ENCODE measurements at places on chromosomes 4 and X.

GRCh38 chrX:19987856-19988255, 3.0 kb downstream of the BCLAF3 start:
- DNase-seq, result no peak

DNA sequence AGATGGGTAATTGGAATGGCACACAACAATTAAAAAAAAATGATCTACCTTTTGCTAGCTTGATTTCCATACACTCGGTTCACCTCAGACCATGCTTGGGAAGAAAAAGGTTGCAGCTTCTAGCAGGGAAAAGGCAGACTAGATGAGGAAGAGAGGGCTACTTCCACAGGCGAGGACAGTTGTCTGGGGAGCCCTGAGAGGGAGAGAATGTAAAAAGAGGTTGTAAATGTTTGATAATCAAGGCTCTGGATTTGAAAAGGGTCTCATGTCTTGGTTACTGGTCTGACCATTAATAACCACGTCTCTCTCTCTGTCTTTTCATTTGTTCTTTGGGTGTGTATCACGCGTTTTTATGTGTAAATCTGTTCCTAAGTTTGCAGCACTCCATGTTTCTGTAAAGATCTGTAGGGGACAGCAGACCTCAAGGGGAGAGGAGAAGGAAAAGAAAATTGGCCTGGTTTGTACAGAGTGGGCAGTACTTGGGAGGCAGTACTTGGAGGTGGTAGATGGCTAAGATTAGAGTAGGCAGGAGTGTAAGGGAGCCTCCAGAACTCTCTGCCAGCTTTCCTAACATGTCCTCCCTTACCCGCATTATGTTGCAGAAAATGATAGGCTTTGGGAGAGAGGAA, 750 bp downstream of the ARMCX5 start:
- no peak for DNase-seq

DNA sequence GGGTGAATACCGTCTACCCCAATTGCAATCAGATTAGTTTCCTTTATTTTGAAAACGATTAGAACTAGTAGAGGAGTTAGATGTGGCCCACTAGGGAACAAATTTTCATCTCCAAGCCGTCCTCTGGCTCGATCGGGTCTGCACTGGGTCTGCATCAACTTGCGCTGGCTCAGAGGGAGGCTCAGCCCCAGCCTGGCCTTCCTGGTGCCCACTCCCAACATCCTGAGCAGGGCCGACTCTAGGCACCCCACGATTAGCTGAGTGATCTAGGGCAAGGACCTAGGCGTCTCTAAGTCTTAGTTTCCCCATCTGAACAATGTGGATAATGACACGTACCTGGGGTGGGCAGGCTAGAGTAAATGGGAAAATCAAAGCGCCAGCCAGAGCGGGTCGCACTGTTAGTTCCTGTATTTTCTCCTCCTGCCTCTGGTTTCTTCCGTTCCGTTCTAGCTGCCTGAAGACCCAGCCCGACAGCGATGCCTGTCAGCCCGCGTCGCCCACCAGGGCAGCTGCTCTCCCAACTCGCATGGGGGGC, 7.7 kb upstream of the HAND2 start:
- DNase-seq, result no peak

GRCh38 chr4:138897811-138898226, 117.8 kb upstream of the NOCT start:
- no peak for DNase-seq

DNA sequence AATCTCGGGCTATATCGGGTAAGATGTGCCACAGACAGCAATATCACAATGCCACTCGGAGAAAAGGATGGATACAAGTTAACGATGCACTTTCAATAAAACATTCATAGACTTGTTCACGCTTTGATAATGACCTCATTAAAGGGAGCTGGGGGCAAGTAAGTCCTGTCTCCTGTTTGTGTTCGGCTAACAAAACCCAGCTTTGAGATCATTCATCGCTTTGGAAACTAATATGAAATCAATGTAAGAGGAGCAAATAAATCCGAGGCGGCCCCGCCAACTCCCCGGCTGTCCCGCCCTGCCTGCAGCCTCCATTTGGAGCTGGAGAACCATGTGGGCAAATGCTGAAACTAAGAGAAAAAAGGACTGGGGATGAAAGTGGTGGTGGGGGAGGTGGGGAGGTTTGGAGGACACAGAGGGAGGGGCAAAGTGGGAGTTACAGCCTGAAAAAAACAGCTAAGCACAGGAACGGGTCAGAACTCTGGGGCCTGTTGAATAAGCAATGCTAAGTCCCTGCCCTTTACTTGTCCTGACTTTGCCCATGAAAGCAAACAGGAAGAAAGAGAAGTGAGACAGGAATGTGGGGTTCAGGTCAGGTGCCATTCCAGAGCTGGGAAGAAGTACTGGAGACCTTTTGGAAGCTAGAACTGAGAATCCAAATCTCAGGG, 3.5 kb upstream of the GSX2 start:
- DNase-seq, result no peak

DNA sequence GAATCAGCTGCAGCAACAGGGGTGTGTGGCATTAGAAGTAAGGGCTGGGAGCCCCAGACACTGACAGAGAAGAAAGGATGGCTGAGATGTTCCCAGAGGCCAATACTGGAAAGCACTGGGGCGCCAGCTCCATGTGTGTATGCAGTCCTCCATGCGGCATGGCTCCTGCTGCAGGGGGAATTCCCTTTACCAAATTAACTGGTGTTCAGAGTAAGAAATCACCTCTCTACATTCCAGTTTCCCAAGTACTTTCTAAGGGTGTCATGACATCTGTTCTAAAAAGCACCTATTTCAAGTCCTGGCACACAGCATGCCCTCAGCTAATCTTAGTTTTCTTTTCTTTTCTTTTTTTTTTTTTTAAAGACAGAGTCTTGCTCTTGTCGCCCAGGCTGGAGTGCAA, 98.0 kb downstream of the MAML3 start:
- no peak for DNase-seq

DNA sequence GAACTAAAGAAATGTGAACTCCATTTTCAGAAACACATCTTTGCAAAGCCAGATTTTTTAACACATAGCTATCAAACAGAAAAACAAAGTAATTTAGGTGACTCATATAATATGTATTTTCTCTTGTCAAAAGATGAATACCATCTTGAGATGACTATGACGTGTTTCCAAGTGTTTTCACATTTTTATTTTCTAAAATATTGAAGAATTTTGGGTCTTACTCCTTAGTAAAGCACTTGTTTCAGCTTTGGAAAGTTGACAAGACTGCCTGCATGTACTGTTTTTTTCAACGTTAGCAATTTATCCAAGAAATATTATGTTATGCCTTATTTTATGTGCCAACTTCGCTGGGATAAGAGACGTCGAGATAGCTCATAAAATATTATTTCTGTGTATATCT, 733.9 kb upstream of the EPHA5 start:
- DNase-seq, result no peak

DNA sequence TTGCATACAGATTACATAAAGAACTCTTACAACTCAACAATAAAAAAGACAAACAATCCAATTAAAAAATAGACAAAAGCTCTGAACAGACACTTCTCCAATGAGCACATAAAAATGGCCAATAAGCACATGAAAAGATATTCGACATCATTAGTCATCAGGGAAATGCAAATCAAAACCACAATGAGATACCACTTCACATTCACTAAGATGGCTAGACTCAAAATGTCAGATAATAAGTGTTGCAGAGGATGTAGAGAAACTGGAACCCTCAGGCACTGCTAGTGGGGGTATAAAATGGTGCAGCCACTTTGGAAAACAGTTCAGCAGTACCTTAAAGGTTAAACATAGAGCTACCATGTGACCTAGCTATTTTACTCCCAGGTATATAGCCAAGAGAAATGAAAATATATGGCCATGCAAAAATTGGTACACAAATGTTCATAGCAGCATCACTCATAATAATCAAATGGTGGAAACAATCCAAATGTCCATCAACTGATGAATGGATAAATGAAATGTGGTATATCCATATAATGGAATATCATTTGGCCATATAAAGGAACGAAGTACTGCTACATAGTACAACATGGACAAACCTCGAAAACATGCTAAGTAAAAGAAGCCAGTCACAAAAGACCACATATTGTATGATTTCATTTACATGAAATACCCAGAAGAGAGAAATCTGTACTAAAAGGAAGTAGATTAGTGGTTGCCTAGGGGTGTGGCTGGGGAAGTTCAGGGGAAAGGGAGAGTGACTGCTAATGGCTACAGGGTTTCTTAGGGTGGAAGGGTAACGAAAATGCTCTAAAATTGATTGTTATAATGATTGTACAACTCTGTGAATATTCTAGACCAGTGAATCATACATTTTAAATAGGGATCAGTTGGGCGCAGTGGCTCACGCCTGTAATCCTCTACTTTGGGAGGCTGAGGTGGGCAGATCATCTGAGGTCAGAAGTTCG, 29.4 kb downstream of the SASH3 start:
- no peak for DNase-seq

GRCh38 chr4:85823295-85823694, 348.3 kb downstream of the ARHGAP24 start:
- no peak for DNase-seq

GRCh38 chr4:39166669-39167068, 15.7 kb upstream of the WDR19 start:
- no peak for DNase-seq

DNA sequence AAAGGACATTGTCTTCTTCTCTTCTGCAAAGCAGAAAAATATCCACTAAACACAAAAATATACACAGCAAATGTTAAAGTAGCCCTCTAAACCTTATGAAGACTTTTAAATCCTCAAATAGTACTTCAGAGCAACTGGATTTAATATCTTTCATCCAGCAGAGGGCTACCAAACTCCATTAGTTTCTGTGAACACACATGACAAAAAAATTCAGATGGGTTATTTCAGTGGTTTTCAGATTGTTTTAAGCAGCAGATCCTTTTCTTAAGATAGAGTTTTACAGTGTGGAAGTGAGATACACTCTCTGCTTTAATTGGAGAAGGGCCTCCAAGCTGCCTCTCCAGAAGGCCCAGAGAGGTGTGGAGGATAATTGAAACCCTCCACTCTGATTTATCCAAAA, 56.7 kb downstream of the ANK2 start:
- DNase-seq, result no peak

DNA sequence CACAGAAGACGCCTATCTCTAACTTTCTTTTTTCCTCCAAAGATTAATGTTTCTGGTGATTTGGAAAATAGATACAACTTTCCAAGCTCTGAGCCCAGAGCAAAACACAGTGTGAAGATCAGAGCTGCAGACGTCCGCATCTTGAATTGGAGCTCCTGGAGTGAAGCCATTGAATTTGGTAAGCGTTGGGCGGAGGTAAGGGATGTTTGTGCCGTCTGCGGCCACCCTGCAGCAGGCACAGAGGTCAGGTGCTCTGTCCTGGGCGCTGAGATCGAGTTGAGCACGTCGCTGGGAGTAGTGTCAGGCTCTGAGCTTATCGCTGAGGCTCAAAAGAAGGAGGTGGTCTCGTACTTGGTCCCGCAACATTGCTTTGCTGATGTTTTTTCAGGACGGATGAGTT, 31.8 kb downstream of the CSF2RA start:
- DNase-seq, result no peak

DNA sequence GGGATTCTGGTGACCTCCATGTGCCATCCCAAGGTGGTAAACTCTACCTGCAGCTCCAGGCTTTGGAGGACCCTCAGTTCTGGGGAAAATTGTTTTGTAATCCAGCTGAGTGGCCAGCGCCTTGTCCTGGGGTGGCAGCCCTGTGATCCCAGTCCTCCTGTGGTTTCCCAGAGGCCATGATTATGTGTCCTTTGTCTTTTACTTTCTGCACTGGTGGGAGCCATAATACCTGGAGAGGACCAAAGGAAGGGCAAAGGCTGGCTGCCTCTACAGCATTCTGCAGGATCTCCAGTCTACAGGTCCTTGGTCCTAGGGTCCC, 64.0 kb downstream of the NBDY start:
- DNase-seq, result no peak

- DNase-seq, result peak; percentile 100
Observed at GRCh38 chr4:113762186-113763028, 869 bp upstream of the CAMK2D start.

- DNase-seq, result no peak
Observed at GRCh38 chr4:93617606-93618005, 210.9 kb upstream of the ATOH1 start.

DNA sequence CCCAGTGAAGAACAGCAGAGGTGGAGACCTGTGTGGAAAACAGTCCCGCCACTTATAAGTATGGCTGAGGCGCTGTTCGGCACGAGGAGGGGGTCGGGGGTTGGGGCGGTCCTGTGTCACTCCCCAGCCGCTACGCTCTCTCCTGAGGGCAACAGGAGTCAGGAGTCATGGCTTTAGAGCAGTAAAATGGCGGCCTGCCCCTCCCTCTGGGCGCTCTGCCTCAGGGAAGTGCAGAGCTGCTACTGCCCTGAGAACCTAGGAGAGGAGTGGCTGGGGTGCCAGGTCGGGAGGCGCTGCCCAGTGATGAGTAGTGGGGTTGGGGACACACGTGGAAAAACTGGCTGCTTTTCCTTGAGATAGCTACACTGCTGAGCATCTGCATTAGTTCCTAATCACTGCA, 551.2 kb upstream of the AMOT start:
- no peak for DNase-seq

GRCh38 chr4:5660185-5660584, 48.2 kb downstream of the EVC2 start:
- no peak for DNase-seq

DNA sequence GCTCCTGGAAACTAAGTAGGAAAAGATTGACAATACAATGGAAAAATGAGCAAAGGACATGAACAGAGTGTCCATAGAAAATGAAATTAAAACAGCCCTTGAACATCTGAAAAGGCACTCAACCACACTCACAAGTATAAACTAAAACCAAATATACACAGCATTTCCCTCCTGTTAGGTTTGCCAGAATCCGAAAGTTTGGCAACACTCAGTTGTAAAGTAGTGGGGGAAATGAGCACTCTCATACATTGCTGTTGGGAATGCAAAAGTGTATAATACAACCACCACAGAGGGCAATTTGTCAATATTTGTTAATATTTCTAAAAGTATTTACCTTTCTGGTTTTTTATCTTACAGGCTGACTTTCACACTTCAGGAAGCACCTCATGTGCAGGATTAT, 84.2 kb upstream of the TMEM164 start:
- no peak for DNase-seq

GRCh38 chrX:10254739-10255138, 98.0 kb downstream of the CLCN4 start:
- no peak for DNase-seq

- DNase-seq, result no peak
Observed at GRCh38 chr4:3077796-3078195, 3.3 kb downstream of the HTT start.

GRCh38 chr4:1726146-1726934, 5.0 kb downstream of the TACC3 start:
- peak; percentile 93 for DNase-seq

DNA sequence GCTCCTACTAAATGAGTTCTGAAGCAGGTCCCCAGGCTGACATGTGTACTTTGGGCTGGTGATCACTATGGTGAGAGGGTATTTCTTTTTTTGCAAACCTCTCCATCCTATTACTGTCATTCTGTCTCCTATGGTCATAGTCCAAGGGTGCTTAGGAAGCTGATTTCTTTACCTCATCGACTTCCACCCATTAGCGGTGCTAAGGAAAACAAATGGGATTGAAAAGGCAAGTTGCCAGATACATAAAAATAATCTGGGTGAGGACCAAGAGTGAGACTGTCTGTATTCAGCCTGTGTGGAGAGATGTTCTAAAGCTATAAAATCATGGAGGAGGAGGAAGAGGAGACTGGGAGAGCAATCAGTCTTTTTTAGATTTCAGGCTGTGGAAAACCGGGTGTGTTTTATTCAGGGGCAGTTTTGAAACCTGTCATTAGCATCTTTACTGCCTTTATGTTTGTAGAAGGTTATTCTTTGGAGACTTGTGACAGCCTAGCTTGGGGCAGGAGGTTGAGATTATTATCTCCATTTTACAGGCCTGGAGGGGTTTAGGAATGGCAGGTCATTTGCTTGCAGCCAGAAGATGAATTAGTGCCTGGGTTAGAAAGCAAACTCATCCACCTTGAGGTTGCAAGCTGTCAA, 1.9 kb downstream of the TMEM164 start:
- no peak for DNase-seq
